Hippocampal formation (tissue), 2 donors: ENCODE measurements at places on chromosomes 3 and 15.

DNA sequence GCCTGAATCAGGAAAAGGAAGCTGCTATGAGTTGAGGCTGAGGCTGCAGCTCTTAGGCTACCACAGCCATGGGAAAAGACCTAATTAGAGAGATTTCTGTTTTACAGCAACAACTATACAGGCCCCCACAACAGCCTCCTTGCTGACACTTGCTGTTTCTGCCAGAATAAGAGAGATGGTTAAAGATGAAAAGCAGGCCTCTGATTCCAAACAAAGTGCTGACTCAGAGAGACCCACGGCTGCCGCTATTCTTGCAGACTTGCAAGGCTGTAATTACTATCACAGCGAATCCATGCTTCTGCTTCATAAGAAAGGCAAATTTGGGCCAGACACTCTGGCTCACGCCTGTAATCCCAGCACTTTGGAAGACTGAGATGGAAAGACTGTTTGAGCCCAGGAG, 41.8 kb downstream of the MCF2L2 start:
- no peak for DNase-seq

DNA sequence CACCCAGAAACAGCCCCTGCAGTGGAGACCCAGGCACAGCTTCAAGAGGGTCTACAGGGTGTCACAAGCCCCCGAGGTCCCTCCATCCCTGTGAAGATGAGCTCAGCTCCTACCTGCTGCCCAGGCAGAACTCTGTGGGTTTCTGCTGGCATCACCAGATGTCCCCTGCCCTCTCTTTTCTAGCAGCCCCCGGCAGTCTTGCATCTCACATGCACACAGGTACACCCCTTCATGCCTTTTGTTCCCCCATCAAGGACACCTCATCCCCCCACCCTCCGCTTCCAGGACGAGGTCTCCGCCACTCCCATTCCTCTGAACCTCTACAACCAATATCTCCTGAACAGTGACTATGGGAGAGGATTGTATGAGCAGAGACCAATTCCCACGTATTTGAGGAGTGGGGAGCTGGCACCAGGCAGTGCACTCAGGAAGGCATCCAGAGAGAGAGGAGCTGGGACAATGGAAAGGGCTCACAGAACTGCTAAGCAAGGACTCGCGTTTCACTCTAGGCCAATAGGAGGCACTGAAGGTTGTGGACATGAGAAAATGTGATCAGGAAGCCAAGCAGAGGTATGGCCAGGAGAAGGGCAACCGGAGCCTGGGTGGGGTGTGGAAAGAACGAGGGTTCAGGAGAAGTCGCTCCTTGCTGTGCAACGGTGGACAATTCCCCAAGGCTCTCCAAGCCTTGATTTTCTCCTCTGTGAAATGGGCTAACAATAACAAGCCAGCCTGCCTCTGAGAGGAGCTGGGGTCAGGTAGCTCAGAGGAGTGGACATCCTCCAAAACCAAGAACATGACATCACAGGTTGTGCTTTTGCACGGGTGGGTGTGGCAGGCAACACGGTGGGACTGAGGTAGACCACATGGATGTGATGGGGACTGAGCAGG, 115.2 kb downstream of the CHSY1 start:
- no peak for DNase-seq

DNA sequence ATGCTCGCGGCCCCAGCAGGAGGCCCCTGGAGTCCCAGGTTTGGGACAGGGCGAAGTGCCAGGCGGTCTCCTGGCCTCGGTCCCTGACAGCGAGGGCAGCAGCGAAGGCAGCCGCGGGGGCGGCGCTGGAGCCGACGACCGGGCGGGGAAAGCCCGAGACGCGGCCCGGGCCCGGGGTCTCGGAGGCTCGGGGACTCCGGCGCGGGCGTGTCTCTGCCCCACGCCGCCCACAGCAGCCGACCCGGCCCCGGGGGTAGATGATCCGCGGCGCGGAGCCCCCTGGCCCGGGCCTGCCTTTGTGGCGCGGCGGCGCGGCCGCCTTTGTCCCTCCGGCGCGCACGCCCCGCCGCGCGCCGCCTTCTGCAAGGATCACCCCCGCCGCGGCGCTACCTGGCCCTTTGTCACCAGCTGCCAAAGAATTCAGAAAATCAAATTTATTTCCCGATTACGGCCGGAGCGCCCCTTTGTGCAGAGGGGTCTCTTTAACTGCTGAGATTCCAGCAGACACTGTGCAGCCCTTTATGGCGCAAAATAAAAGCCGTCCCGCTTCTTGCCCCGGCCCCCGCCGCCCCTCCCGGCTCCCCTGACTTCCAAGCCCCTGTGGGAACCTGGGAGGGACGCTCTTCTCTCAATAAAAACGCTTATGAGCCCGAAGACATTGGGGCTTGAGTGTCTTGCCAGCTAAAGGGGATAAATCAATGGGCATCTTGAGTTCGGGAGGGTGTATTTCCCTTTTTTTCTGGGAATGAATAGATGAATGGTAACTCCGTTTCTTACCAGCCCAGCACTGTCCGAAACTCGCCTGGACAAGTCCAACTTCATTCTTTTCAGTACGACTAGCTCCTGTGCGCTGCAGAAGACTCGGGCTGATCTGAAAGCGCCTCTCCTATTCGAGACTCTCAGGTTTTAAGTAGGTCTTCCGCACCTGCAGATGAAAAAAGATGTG, 68.4 kb downstream of the HES1 start:
- DNase-seq, result no peak

DNA sequence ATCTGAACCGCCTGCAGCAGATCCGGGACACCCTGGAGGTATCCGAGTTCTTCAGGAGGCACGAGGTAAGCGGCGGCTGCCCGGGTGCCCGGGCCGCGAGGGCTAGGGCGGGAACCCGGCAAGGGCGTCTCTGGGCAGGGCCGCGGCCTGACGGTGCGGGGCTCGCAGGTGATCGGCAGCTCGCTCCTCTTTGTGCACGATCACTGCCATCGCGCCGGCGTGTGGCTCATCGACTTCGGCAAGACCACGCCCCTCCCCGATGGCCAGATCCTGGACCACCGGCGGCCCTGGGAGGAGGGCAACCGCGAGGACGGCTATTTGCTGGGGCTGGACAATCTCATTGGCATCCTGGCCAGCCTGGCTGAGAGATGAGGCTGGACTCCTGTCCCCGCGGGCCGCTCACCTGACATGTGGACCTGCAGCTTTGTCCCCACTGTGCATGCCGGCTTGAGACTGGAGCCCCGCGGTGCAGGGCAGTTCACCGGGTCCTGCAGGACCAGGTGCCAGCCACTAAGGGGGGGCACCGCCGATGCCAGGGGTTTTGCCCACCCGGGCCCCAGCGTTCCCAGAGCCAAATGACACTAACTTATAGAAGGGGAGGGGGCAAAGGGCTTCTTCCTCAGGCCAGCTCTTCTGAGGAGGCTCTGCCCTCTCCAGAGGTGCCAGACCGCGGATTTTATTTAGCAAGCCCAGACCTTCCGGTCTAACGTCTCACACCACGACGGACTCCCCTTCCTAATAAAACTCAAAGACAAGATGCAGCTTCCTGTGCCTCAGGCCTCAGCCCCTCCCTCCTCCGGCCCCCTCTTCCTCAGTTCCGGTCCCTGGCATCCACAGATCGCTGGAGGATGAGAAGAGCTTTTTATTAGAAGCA, 9.4 kb downstream of the ITPKA start:
- DNase-seq, result no peak

GRCh38 chr3:128505771-128506170, 12.8 kb upstream of the GATA2 start:
- no peak for DNase-seq

DNA sequence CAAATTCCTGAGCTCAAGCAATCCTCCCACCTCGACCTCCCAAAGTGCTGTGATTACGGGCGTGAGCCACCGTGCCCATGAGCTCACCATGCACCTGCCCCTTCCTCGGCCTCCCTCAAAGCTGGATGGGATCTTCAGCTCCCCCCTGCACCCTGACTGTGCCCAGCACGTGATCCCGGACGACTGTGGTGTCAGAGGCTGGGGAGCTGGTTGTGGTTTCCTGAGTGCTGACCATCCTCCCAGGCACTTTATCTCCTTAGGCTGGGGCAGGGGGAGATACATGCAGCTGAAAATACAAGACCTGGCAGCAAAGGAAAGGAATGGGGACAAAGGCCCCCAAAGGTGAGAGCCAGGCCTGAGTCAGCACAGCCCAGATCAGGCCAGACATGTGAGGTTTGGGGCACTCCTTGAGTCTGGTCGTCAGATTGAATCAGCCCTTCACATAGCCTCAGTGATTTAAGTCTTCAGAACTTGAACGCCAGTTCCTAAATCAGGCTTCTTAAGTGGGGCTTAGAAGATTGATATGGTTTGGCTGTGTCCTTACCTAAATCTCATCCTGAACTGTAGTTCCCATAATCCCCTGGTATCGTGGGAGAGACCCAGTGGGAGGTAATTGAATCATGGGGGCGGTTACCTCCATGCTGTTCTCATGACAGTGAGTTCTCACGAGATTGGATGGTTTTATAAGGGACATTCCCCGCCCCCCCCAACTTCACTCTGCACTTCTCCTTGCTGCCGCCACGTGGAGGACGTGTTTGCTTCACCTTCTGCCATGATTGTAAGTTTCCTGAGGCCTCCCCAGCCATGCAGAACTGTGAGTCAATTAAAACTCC, 35.8 kb downstream of the PRKCD start:
- no peak for DNase-seq

DNA sequence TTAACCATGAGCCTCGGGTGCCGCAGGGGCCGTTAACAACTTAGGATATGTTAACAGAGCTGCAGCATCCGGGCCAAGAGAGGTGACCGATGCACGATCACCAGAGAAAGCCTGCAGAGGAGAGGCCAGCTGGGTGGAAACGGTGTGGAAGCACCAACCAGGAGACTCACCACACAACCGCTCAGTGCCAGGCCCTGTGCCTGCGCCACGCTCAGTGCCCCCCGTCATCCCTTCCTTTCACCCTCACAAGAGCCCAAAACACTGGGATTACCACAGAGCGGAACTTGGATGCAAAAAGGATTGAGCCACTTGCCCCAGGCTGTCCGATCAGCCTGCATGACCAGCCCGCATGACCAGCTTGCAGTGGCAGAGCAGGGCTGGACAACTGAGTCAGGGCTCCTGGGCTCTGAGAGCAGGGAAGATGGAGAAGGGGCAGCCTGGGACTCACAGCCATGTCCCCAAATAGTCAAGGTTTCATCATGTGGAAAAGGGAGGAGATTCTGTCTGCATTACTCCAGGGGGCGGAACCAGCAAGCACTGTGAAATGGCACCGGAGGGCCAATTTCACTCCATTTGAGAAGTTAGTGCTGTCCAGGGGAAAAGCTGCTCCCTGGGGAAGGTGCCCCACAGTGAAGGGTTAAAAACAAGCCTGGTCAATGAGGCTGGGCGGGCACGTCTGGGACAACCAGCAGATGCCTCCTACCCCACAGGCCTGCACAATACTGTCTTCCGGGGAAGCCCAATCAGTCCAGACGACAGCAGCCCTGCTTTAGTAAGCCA, 156.8 kb downstream of the ATP10A start:
- DNase-seq, result no peak

DNA sequence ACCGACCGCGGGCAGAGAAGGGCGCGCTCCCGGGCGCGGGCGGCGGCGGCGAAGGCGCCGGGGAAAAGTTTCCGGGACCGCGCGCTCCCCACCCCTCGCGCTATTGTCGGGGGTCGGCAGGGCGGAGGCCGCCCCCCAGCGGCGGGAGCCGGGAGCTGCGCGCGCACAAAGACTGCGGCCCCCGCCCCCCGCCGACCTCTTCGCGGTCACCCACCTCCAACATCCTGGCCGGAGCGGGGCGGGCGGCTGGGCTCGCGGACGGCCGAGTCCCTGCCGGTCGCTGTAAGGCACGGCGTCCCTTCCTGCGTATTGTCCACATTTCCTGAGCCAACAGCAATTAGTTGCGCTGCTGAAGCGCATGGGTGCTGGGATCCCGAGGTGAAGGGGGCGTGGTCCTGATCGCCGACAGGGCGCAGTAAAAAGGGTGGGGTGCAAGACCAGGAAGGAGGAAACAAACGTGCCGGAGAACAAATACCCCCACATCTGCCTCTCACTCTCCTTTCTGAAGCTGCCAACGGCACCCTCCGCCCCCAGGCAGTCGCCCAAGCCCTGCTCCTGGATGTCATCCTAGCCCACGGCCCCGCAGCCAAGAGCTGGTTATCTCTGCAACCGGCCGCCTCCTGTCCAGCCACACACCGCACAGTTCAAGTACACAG, at the start of gene TMEM44:
Gene TMEM44 (minus strand): TSS at position 71 of the 656 bp plus-strand sequence. CDS start 204 bp downstream, outside the sequence.
- DNase-seq, result no peak

DNA sequence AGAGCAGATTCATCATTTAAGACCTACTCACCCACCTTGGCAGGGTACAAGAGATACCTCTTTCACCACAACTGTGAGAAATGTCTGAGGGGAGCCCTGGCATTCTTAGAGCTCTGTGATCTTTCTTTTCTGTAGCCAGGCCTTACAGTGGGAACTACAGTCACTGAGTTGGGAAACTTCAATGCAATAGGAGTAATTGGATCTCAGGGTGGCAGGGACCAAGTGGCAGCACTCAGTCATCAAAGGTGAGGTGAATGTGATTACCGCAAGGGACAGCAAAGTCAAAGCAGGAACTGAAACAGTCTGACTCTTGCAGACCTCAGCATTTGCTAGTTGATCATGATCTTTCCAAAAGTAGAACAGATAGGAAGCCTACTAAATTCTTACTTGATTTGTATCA, 7.2 kb upstream of the MCF2L2 start:
- DNase-seq, result no peak

GRCh38 chr15:89936051-89936785, 23.5 kb upstream of the ARPIN start:
- no peak for DNase-seq

- peak; percentile 71 for DNase-seq
Measured at GRCh38 chr3:56251343-56251945, 216.8 kb downstream of the ERC2 start.

- DNase-seq, result no peak
Measured at GRCh38 chr3:133991637-133992036, 38.1 kb downstream of the SLCO2A1 start.

GRCh38 chr3:100561459-100562158, 47.8 kb upstream of the ADGRG7 start:
- DNase-seq, result no peak

DNA sequence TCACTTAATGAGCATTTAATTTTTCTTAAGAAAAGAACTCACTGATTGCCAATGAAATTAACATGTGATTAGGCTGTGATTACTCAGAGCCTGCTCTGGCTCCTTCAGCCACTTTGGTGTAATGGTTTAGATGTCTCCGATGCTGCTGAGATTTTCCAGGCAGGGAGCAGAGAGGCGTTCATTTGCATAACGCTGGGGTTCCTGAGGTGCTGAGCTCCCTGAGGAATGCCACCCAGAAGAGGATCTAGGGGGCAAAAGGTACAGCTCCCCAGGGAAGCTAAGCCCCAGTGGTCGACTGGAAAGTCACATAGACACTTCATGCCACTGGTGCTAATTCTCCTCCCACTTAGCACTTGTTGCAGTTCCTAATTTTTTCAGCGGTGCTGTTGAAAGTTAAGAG, 119.5 kb downstream of the USP13 start:
- DNase-seq, result no peak

DNA sequence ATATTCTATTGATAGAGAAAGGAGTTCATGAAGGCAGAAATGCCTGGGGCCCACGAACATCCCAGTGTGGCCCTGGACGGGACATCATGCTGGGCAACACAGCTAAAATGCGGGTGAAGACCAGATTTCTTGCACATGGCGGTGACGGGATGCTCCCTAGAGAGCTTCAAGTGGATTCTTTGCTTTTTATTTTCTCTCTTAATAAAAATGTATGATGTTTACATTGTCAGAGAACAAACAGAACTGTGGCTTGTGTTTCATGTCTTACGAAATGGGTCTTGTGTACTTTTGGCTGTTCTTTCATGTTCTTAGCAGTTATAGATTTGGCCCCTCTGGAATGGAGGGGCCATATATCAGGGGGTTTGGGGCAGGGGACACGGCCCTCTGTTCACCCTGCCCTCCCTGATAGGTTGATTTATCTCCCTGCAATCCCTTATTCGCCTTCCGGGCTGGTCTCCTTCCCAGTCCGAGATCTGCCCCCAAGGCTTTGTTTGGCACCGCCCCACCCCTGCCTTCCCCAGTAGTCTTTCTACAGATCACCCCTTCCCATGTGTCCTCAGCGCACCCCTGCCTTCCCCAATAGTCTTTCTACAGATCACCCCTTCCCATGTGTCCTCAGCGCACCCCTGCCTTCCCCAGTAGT, 68.7 kb upstream of the CGNL1 start:
- DNase-seq, result no peak
